ENCODE measurements at places on chromosomes 16 and 17.
A peak's percentile ranks its signal among the peaks of the same experiment; 100 is the strongest.

- no peak for DNase-seq
These were observed 55.5 kb downstream of the SEC14L1 start for GRCh38 chr17:77196251-77196650.

DNA sequence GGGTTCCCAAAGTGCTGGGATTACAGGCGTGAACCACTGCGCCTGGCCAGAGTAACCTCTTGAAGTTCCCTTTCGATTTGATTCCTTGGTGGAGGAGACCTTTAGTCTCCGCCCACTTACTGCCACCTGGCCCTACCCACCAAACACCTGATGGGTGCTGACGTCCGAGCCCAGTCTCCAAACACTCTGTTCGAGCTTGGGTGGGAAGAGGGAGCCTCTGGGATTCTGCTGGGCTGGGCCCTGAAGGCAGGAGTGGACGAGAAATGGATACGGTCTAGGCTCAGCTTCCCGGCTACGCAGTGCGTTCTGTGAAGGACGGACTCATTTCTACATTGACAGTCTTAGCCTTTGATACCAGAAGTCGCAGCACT lies 870 bp upstream of the ITGA3 start:
- DNase-seq, result no peak

GRCh38 chr17:31248986-31249834 lies 47.8 kb downstream of the OMG start:
- no peak for DNase-seq

- no peak for DNase-seq
These were observed 24.6 kb downstream of the NME3 start for GRCh38 chr16:1746693-1747195.

DNA sequence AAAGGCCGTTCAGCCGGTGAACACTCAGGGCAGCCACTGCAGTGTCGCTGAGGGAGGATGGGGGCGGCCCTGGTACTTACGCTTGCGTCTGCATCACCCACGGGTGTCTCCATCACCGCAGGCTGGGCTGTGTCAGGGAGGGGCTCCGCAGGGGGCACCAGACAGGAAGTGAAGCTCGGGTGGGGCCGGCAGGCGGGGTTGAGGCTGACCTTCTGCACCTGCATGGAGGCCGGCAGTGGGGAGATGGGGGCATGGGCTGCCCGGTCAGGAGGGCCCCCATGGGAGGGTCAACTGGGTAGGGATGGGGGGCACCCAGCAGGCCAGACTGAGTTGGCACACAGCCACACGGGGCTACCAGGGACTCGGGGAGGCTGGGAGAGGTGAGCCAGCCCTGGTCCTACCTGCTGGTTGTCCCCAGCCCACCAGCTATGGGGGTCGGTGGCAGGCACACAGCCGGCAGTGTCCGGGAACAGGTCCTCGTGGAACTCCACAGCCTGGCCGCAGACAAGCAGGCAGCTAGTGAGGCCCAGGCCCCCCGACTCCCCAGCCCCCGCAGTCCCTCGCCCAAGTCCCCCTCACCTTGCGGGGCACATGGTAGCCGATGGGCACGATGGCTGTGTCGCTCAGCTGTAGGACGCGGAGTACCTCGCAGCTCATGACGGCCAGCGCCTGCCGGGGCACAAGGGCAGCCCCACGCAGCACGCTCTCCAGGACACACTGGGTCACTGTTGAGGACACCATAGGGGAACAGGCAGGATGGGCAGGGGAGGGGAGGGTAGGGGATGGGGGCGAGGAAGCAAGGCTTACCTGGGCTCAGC lies 7.2 kb upstream of the VASN start:
- no peak for DNase-seq

GRCh38 chr17:45294506-45294905 lies 22.3 kb downstream of the MAP3K14 start:
- DNase-seq, result no peak

GRCh38 chr16:57805176-57805575 lies 2.9 kb upstream of the KIFC3 start:
- no peak for DNase-seq

- DNase-seq, result no peak
These were observed 105.6 kb downstream of the OR1D5 start for GRCh38 chr17:2957631-2958286.

GRCh38 chr16:14111713-14112538 lies 40.8 kb downstream of the MRTFB start:
- DNase-seq, result no peak

- no peak for DNase-seq
These were observed 2.1 kb downstream of the IRX5 start for GRCh38 chr16:54932737-54933254.

DNA sequence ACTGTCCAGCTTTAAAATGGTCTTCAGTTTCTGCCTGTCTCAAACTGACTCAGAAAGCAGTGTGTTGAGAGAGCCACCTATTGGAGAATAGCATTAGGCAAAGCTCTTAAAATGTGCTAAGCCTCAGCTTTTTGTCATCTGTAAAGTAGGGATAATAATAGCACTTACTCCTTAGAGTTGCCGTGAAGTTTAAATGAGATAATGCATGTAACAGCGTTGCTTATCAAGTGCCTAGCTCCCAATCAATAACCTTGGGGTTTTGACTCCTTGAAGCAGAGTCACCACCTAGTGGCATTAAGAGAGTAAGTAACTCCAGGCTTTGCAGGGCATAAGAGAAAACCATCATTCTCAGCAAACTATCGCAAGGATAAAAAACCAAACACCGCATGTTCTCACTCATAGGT lies 163.3 kb downstream of the HS3ST2 start:
- DNase-seq, result no peak

- no peak for DNase-seq
These were observed 97.5 kb downstream of the OR1D5 start for GRCh38 chr17:2965621-2966595.

GRCh38 chr17:38867968-38868816 lies 1.7 kb upstream of the LASP1 start:
- no peak for DNase-seq

DNA sequence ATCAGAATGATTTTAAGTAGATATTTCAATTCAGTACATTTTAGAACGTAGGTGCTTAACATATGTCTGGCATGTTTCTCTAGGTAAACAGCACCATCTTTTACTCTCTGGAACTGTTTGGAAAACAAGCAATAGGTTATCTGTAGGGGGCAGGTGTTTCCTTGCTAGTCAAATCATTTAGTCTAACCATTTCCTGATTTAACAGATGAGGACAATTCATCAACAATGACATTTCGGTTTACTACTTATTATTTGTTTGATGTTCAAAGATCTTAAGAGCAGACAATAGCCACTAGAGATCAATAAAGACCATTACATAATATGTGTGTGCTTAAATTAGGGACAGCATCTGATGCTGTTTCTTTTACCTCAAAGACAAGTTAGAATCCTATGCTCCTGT lies 173.1 kb downstream of the CEP112 start:
- DNase-seq, result no peak

- no peak for DNase-seq
These were observed 1.3 kb upstream of the FSCN2 start for GRCh38 chr17:81526662-81527571.

DNA sequence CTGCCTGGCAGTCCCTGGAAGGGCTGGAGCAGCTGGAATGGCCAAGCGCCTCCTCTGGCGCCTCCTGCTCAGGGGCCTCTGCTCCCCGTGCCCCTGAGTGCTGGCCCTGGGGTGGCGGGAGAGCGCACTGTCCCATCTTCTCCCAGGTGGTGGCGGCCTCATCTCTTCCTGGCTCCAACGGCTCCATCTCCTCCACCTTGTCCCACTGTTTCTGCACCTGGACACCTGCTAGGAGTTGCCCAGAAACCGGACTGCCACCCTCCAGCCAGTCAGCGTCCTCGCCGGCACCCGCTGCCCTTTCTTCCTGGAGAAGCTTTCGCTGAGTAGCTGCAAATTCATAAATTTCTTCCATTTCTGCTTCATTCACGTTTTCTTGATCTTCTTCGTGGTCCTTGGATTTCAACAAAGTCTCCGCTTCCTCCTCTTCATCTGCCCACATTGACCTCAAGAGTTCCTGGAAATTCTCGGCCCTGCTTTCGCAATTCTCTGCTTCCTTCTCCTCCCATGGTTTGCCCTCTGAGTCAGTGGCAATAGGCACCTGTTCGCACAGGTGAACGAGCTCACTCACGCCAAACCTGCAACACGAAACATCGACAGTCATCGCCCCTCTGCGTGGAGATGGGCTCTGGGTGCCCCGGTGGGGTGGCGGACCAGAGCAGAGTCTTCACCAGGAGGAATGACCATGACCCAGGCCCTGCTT lies 13.7 kb upstream of the NLRC3 start:
- no peak for DNase-seq

GRCh38 chr17:43587647-43588046 lies 41.5 kb upstream of the ETV4 start:
- DNase-seq, result no peak

GRCh38 chr16:23975293-23975692 lies 139.5 kb downstream of the PRKCB start:
- no peak for DNase-seq

DNA sequence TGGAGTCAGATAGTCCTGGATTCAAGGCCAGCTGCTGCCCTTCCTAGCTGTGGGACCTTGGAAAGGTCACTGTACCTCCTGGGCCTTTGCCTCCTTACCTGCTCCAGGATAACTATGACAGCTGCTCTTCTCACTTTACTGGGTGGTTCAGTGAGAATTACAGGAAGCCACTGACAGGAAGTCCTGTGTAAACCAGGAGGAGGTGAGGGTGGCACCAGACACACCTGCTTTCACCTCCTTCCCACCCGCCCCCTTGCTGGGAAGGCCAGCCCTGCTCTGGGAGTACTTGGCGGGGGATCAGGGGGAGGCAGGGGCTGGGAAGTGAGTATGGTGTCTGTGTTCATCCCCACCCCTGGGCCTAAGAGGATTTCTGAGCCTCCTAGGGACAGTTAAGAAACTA lies 42.6 kb downstream of the CPNE2 start:
- no peak for DNase-seq

DNA sequence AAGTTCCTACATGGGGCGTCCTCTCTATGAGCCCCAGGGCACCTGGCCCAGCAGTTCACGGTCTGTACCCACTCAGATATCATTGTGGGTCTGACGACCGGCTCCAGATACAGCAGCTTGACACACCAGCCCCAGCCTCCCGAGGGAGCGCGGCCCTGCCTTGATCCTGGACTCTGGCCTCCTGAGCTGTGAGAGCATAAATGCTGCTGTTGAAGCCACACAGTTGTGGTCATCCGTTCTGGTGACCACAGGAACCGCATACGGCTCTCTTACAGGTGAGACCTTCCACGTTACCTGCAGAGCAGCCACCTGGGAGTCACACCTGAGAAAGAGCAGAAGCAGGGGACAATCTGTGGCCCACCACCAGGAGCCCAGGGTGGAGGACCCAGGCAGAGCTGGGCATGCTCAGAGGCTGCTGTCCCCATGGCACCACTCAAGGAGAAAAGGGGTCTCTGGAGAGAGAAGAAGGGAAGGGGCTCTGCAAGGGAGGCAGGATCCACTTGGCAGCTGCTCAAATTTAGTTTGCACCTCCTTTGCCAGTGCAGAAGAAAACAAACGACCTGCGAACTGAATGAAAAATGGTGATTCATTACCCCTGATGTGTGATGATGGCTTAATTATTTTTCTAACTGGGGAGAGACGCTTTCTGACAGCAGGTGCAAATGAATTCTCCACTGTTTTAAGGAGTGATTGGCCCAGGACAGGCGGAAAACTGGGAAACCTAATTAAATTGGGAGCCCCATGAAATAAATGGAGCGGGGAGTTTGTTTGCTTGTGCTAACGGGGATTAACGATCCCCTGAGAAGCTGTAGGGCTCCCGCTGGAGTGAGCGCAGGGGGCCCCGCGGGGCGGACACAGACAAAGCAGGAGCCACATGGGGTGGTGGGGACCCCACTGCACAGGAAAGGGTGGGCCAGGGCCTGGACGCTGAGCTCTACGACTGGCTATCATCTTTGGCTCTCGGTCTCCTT lies 208.9 kb downstream of the RBFOX3 start:
- DNase-seq, result no peak

DNA sequence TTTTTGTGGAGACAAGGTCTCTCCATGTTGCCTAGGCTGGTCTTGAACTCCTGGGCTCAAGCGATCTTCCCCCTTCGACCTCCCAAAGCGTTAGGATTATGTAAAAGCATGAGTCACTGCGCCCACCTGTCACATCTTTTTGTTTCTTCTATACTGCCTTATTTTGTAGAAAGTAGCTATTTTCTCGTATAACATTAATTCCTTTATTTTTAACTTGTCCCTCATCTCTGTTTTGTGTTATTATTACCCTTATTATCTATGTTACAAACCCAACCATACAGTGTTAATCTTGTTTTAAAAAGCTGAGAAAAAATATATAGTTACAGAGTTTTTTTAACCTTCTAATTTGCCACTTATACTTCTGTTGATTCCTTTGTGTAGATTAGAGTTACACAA lies 1.4 kb upstream of the TXNDC11 start:
- no peak for DNase-seq

GRCh38 chr17:57587193-57587969 lies 157.7 kb downstream of the CCDC182 start:
- DNase-seq, result no peak

- DNase-seq, result no peak
These were observed 79.3 kb downstream of the BANP start for GRCh38 chr16:88030498-88030897.

DNA sequence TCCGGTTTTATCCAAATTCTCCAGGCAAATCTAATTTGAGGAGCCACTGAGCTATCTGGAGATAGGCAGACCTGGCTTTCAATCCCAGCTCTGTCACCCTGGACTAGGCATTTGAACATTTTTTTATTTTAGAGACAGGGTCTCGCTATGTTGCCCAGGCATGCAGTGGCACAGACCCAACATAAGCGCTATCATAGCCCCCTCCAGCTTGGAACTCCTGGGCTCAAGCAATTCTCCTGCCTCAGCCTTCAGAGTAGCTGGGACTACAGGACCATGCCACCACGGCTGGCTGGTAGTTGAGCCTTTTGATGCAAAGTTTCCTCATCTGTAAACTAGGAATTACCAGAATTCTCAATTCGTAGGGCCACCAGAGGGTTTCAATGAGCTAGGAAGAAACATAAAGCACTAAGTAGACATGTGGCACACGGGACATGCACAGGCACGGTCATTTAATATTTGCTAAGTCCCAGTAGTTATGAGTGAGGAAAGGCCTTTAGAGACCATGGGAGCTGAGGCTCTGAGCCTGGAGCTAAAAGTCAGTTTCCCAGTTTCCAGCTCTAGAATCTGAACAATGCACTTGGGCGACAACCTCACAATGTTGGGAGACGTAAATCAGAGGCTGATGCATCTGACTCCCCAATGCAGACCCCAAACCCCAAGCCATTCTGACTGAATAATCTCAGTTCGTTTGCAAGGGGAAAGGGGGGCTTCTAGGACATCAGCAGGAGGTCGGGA lies 1.1 kb downstream of the ELOB start:
- DNase-seq, result no peak

- DNase-seq, result peak; percentile 43
These were observed 37.6 kb downstream of the CTU2 start for GRCh38 chr16:88743693-88744576.

GRCh38 chr16:51549836-51550235 lies 398.8 kb upstream of the SALL1 start:
- DNase-seq, result no peak

GRCh38 chr16:4322121-4323052 lies 6.5 kb downstream of the GLIS2 start:
- DNase-seq, result no peak

Measured in stimulated activated CD8-positive, alpha-beta memory T cell treated with anti-CD3 and anti-CD28 coated beads, Interleukin-4, amount 100 ng/mL, for 4 hours (primary cell).